Endothelial cell of coronary artery (primary cell): ENCODE measurements at places on chromosomes 5 and 9. TPM values are rescaled to one million over a fixed set of nuclear protein-coding genes. Genes with fewer than 3 reads are reported as not detected.

IL7R gene
- total RNA-seq = 1.6 and 3.2 TPM in 2 replicates

FABP6 gene
- total RNA-seq = not detected in 2 replicates

NUTM2F gene
- total RNA-seq = not detected in 2 replicates

PCDH1 gene
- total RNA-seq = 181 and 222 TPM in 2 replicates

SLC30A5 gene
- 61.3 and 71.8 TPM in 2 replicates for total RNA-seq

CD274 gene
- 17.7 and 55.0 TPM in 2 replicates for total RNA-seq

ESM1 gene
- total RNA-seq = 214 and 325 TPM in 2 replicates

PCDHGB7 gene
- 5.8 and 6.8 TPM in 2 replicates for total RNA-seq

ANKRD31 gene
- under 0.01 TPM in 1 of 2 replicates, not detected in the other for total RNA-seq

PSD2 gene
- total RNA-seq = not detected in 2 replicates

SCGB3A1 gene
- total RNA-seq = not detected in 2 replicates

ST8SIA4 gene
- 1.1 and 8.0 TPM in 2 replicates for total RNA-seq

BAAT gene
- total RNA-seq = under 0.01 TPM in 1 of 2 replicates, not detected in the other

TMEM215 gene
- not detected in 2 replicates for total RNA-seq

ELAVL2 gene
- 0.09 TPM in 2 replicates for total RNA-seq

GDNF gene
- 0.09 TPM in 1 of 2 replicates, not detected in the other for total RNA-seq

CDC20B gene
- total RNA-seq = not detected in 2 replicates

GPRIN1 gene
- total RNA-seq = 3.1 and 5.7 TPM in 2 replicates

OTP gene
- not detected in 2 replicates for total RNA-seq

TMEM250 gene
- 46.5 and 60.6 TPM in 2 replicates for total RNA-seq

PCDHGA12 gene
- 4.8 and 6.7 TPM in 2 replicates for total RNA-seq

DBH gene
- total RNA-seq = not detected in 2 replicates
